ENCODE measurements at places on chromosomes 3 and 15.

- no peak for DNase-seq
Measured at GRCh38 chr15:64163659-64164362, 989 bp upstream of the PPIB start.

DNA sequence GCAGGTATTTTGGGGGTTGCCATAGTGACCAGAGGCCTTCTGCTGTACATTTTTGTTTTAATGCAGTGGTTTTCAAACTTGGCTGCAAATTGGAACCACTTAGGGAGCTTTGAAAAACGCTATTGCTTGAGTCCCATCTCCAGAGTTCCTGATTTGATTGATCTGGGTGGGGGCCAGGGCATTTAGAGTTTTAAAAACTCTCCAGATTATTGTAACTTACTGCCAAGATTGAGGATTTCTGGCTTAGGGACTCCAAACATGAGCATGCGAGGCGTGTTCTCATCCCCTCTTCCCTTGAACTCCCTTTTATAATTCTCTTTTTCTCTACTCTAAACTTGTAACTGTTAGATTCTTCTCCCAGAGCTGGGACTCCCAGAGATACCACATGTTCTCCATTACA is 340.8 kb upstream of the SUCLG2 start:
- DNase-seq = no peak

DNA sequence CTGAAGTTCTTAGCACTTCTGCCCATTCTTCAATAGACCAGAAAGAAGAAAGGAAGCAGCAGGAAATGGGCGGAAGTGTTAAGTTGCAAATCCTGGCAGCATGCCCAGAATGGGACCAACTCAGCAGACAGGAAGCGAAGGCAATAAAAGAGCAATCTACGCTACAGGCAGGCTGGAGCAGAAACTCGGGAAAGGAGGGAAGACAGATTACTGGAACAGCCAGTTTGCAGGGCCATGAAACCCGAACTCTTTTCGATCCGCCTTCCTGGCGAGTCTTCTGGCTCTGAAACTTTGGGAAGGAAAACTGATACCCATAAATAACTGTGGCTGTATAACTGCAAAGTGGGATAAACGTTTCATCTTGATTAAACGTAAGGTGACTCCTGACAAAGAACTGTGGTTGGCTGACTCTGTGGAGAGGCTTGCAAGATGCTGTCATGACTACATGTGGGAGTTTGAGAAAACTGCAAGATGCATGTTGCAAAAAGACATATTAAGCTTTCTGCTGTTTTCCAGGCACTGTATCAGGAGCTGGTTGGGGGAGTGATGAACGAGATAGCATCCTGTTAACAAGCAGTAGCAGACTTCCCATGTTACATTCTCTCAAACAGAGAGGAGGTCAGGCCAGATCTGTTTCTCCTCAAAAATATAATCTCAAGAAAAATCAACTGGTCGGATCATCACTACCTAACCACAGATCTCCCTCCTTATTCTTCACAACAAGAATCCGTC is 67.8 kb downstream of the FMN1 start:
- DNase-seq = peak; percentile 42

GRCh38 chr3:5096336-5097008 is 25.6 kb upstream of the ARL8B start:
- DNase-seq = no peak

GRCh38 chr3:111749171-111750170 is 109.6 kb upstream of the PHLDB2 start:
- no peak for DNase-seq

DNA sequence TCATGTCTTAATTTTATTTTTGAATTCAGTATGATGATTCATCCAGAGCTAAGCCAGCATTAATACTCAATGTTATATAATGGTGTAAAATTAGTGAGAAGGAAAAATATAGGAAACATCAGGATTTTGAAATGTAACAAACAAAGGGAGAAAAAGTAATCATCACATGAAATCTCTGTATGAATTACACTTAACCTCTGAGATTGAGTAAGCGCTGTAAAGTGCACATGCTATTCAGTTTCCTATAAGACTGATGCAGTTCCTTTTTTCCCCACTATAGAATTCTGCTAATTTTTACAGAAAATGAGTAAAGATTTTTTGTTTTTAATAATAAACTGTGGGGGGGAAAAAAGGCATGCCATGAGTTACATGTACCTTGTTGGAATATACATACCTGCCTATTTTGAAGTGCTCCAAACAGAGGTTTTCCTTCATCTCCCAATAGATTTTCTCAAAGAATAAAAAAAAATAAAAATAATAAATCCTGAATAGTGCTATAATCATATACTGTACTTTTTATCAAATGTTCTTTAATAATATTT is 64.0 kb upstream of the TTBK2 start:
- DNase-seq = no peak

DNA sequence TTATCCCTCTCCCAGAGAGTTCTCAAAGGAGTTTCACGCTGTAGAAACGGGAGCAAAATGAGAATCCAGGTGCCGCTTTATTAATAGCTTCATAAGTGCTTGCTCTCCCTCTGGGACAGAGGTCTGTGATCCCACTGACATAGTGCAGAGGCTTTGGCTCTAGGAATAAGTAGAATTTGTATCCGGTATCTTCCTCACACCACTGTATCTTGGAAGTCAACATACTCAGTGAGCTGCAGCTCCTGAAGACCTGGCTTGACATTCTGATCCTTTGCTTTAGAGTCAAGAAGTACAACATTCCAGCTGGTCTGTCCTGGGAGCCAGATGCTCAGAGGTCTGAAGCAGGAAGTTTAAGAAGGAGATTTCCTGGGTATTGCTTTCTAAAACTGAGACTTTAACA is 323.0 kb downstream of the LPP start:
- DNase-seq = no peak

DNA sequence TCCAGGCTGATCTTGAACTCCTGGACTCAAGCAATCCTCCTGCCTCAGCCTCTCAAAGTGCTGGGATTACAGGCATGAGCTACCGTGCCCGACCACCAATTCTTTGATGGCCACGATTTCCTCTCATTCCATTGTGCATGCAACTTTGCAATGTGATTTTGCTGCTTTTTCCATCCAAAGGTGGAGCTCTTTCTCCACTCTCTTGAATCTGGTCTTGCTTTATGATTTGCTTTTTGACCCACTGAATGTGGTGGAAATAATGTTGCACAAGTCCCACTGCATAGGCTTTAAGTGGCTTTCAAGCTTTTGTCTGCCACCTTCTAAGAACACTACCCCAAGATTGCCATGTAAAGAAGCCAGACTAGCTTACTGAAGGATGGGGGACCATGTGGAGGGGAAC is 10.6 kb downstream of the RPS27L start:
- no peak for DNase-seq

DNA sequence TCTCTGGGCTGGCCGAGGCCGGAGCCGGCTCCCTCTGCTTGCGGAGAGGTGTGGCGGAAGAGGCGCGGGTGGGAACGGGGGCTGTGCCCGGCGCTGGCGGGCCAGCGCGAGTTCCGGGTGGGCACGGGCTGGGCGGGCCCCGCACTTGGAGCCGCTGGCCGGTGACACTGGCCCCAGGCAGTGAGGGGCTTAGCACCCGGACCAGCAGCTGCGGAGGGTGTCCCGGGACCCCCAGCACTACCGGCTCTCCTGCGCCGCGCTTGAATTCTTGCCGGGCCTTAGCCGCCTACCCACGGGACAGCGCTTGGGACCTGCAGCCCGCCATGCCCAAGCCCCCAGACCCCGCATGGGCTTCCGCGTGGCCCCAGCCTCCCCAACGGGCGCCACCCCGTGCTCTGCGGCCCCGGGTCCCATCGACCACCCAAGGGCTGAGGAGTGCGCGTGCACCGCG is 736.3 kb upstream of the ARRDC4 start:
- no peak for DNase-seq

DNA sequence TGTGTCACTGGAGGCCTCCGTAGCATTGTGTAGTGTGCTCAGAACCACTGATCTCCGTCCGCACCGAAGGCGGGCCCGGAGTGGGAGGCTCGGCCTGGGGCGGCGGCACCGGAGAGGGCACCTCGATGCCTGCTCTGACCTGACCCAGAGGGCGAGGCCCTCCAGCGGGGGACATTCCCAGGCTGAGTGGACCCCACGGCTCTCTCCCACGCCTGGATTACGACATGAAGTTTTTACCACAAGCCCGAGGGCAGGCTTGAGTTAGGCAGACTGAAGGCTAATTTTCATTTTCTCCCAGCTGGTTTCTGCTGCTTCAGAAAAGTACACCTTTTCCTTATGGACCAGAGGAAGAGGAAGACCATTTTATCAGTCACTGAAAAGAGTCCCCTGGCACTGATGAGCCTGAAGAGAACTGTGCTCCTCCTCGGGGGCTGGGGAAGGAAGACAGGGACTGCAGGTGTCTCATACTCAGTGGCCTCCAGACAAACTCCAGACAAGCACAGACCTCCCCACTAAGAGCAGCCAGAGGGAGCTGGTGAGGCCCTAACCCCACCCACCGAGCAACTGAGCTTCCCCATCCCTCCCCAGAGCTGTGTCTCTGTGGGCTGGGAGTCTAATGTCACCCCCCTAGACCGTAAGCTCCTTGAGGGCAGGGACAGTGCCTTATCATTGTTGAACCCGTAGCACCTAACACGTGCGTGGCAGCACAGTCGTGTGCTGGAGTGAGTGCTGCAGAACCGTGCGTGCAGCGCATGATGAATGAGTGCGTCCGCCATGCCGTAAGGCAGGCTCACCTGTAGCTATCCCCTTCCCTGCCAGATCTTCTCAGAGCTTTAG is 74.5 kb upstream of the BLM start:
- DNase-seq = no peak

GRCh38 chr3:66928252-66928651 is 69.9 kb upstream of the KBTBD8 start:
- no peak for DNase-seq

GRCh38 chr3:181534781-181535221 is 176.9 kb upstream of the SOX2 start:
- DNase-seq = no peak

GRCh38 chr15:57782731-57783130 is 76.2 kb downstream of the POLR2M start:
- no peak for DNase-seq

DNA sequence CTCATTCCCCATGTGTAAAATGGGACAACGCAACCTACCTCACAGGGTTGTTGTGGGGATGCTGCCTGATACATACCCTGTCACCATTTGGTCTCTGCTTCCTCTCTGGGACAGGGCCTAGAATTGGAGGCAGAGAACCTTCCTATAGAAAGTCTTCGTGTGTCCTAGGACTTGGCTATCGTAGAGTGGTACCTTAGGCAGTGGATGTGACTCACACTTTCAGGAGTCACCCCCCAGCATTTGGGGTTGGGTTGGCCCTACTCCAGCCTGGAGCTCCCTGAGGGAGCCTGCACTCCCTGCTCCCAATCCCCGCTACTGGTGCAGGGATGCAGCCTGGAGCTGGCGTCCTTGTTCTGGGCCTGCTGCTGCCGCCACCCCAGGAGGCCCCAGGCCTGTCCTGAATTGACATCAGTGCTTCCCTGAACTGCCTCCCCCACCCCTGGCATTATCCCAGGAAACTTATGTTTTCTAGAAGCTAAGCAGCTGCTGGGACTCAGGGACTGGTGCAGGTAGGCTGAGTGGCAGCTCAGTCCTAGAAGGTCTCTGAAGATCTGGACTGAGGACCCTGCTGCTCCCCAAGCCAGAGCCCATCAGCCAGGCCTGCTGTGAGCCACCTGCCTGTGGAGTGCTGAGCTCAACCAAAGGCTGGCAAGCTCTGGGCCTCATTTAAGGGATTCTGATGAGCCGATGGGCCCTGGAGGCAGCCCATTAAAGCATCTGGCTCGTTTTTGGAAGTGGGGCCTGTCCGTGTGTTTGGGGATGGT is 9.9 kb downstream of the C15orf39 start:
- DNase-seq = no peak

DNA sequence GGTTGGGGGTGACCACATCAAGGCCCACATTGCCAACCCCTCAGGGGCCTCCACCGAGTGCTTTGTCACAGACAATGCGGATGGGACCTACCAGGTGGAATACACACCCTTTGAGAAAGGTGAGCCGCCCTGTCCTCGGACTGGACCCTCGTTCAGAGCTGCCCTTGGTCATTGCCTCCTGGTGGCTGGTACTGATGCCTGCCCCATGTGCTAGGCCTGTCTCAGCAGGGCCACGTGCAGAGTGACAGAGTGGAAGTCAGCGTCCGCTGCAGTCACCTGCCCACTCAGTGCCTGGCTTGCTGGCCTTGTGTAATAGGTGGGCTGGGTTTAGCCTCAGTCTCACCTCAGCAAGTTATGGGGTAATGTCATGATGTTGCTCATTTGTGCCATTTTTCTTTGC is 86.4 kb downstream of the DNASE1L3 start:
- DNase-seq = no peak

DNA sequence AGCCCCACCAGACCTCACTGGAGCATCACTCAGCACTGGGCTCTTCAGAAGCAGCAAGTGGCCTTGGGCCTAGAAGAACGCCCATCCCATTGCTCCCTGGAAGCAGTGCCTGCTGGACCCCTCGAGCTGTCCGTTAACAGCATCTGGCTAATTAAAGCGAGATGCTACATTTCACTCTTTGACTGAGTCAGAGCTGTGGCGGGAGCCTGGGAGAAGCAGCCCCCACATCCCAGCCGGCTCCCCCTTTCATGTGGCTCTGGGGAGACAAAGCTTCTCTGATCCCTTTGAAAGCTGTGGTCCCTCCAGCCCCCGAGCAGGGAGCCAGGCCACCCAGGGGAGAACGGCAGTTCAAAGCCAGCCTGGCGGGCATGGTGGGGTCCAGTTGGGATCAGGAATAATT is 103.7 kb downstream of the MEGF11 start:
- no peak for DNase-seq

GRCh38 chr3:14485981-14486380 is 54.2 kb downstream of the GRIP2 start:
- DNase-seq = no peak

DNA sequence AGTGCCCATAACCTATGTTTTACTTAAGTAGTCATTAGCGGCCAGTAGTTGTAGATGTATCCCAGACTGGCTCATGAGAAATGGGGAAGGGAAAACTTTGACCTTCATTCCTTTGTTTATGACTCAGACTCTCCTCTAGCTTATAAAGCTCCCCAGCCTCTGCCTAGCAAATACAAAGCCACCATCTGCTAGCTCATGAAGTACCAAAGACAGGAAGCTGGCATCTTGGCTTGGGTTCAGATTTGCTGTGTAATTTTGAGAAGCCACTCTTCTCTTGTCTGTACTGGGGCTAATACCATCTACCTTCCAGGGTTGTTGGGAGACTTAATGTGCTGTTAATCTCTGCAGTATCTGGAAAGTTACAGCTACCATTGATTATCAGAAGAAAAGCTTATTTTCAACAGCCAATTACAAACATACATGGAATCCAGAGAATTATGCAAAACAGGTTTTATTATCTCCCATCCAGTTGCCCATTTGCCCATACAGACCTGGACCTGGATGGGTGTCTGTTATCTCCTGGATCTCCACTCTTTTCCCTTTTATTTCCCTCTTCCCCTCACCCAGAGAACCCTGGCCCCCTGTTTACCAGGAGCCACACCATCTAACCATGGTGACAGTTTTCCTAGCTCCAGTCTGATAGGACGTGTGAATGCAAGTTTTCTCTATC is 153.8 kb downstream of the SEMA6D start:
- no peak for DNase-seq

DNA sequence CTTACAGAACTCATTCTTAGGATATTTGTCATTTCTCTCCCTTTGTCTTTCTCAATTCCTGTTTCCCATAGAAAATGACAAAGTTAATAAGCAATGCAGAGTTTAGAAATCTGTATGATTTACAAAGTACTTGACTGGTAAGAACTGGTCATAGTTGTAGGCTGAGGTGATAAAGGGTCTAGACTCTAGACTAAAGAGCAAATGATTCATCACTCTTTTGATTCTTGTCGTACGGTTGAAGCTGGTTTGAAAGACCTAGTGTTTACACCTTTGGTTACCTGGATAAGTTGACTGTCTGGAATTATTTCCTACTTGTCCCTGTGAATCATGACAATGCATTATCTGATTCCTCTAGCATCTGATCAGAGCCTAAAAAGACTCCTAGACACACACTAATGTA is 58.9 kb upstream of the TP63 start:
- DNase-seq = no peak

- no peak for DNase-seq
Measured at GRCh38 chr15:92582206-92582605, 73.4 kb downstream of the FAM174B start.

Data from activated CD4-positive, alpha-beta T cell treated with anti-CD3 and anti-CD28 coated beads, Interleukin-2, Interleukin-6, amounts not matched to agents 100 ng/mL and 50 ng/mL, durations not matched to agents 16 hours and 8 hours (primary cell).